PC-3 (cell line): ENCODE measurements at places on chromosomes 6 and 20. TPM values are rescaled to one million over a fixed set of nuclear protein-coding genes. Genes with fewer than 3 reads are reported as not detected.

DNA sequence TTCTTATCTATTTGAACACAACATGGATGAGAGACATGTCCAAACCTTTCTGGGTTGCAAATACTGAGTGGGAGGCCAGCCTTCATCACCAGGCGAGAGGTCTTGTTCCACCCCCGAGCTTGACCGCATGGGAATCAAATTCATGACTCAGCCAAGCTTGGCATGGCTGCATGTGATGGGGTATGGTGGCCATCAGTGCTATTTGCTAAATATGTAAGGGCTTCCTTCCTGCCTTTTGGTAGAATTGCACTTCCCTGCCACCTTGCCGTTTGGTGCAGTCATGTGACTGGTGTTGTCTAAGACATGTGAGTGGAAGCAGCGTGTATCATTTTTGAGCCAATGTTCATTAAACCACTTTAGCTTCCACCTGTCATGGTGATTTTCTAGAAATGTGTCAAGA lies 508.9 kb upstream of the SULF2 start:
- H3K4me1 ChIP-seq, result peaks cover 45% of the 10 kb centered on the region
- DNase-seq, result peak; percentile 37

DNA sequence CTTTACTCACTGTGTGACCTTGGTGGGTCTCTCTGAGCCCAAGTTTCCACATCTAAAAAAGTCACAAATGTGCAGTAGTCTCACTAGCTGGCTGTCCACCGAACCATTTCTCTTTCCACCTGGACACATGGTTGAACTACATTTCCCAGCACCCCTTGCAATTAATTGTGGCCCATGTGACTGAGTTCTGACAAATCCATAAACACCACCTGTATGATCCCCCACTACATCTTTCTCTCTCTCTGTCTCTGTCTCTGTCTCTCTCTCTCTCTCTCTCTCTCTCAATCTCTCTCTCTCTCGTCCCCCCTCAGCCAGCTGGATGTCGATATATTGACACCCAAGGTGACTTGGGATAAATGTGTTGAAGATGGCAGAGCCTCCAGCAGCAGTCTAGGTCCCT lies 42.8 kb downstream of the SNHG17 start:
- no peak overlapping the region for H3K27ac ChIP-seq
- no peak overlapping the region for H3K4me3 ChIP-seq
- H3K27me3 ChIP-seq, result no peaks in the 10 kb centered on the region
- DNase-seq, result peak; percentile 33
- no peaks in the 10 kb centered on the region for H3K36me3 ChIP-seq

GRCh38 chr6:90425161-90425641 lies 128.6 kb upstream of the BACH2 start:
- H3K27ac ChIP-seq, result no peak overlapping the region
- no peak for DNase-seq
- no peak overlapping the region for H3K4me3 ChIP-seq
- H3K36me3 ChIP-seq, result no peaks in the 10 kb centered on the region
- H3K27me3 ChIP-seq, result no peaks in the 10 kb centered on the region

GRCh38 chr6:169075211-169075914 lies 178.3 kb downstream of the THBS2 start:
- no peak overlapping the region for H3K4me3 ChIP-seq
- no peaks in the 10 kb centered on the region for H3K36me3 ChIP-seq
- no peak overlapping the region for H3K27ac ChIP-seq

Gene ARG1
- total RNA-seq, result not detected in 2 replicates

Gene MOG
- total RNA-seq, result not detected in 2 replicates

Gene LCA5
- 0.73 and 0.86 TPM in 2 replicates for total RNA-seq

Gene SLA2
- total RNA-seq, result 0.23 and 0.51 TPM in 2 replicates

GRCh38 chr6:21522143-21522747 lies 71.3 kb upstream of the SOX4 start:
- H3K4me1 ChIP-seq, result no peaks in the 10 kb centered on the region
- H3K36me3 ChIP-seq, result no peaks in the 10 kb centered on the region
- no peak overlapping the region for H3K4me3 ChIP-seq
- no peak overlapping the region for H3K27ac ChIP-seq
- no peak for DNase-seq

Gene SLC32A1
- not detected in 2 replicates for total RNA-seq

Gene CST2
- total RNA-seq, result not detected in 2 replicates

Gene NR2E1
- total RNA-seq, result 0.07 TPM in 1 of 2 replicates, not detected in the other

DNA sequence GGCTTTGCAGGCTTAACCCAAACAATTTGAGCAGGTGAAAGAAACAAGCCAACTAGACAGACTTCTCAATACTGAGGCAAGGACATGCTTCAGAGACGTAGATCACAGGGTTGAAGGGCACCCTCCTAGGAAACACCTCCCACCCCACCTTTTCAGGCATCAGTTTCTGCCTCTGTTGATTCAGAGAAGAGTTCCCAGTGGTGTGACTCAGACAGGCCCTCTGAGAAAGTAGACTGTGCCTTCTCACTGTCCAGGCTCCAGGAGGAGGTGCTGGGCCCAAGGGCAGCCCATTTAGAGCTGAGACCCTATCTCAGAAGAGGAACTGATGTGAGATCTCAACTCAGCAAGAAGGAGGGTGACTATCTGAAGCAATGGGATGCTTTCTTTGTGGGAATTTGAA lies 108.1 kb downstream of the FAM50B start:
- peak; percentile 25 for DNase-seq
- H3K4me1 ChIP-seq, result 0 out of 2 replicates have a peak, but pooled peaks cover 3% of the 10 kb centered on the region
- no peaks in the 10 kb centered on the region for H3K36me3 ChIP-seq
- no peak overlapping the region for H3K4me3 ChIP-seq
- H3K27me3 ChIP-seq, result no peaks in the 10 kb centered on the region

Gene TTK
- total RNA-seq, result 38.9 and 39.0 TPM in 2 replicates

DNA sequence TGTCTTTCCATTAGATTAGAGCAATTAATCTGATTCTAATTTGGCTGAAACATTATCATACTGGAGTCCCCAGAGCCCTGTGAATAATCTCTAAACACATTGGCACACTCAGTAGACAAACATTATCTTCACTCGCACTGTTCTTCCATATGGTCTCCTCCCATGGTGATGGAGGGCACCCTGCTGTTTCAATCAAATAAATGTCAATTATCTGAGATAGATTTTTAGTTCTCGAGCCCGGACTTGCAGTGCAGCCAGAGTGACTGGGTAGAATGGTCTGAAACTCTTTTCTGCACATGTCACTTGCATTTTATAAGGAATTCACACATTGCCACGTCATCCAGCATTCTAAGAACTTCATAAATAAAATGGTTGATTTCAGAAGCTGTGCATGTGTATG lies 90.6 kb upstream of the MAP3K7 start:
- H3K36me3 ChIP-seq, result no peaks in the 10 kb centered on the region
- H3K27me3 ChIP-seq, result peaks cover 20% of the 10 kb centered on the region
- no peak for DNase-seq
- no peak overlapping the region for H3K27ac ChIP-seq
- H3K4me3 ChIP-seq, result no peak overlapping the region
- H3K4me1 ChIP-seq, result no peaks in the 10 kb centered on the region

Gene ENTPD6
- 122 and 150 TPM in 2 replicates for total RNA-seq

Gene SNX5
- total RNA-seq, result 159 and 189 TPM in 2 replicates

GRCh38 chr6:5178806-5179205 lies 81.9 kb downstream of the LYRM4 start:
- no peaks in the 10 kb centered on the region for H3K27me3 ChIP-seq
- DNase-seq, result no peak
- peaks cover 17% of the 10 kb centered on the region for H3K4me1 ChIP-seq
- H3K27ac ChIP-seq, result no peak overlapping the region
- H3K4me3 ChIP-seq, result no peak overlapping the region

Gene GABRR1
- total RNA-seq, result not detected in 2 replicates

DNA sequence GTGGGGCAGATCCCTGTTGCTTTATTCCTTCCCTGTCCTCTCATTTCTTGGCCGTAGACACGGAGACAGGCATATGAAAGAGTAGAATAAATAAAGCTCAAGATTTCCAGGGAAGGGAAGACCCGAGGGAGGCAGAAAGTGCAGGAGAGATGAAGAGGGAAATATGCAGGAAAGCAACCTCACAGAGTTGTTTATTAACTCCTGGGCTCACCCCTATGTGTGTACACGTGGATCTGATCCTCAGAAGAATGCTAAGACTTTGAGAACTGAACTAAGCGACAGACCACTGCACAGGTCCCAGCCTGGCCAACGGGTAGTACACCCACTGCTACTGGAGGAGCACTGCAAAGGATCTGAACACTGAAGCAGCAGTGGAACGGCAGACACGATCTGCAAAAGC lies 156.2 kb downstream of the KIF16B start:
- H3K27me3 ChIP-seq, result no peaks in the 10 kb centered on the region
- peaks cover 32% of the 10 kb centered on the region for H3K4me1 ChIP-seq
- no peak for DNase-seq
- no peak overlapping the region for H3K27ac ChIP-seq
- H3K36me3 ChIP-seq, result no peaks in the 10 kb centered on the region

Gene IFT52
- total RNA-seq, result 22.9 and 23.0 TPM in 2 replicates

- H3K27me3 ChIP-seq, result no peaks in the 10 kb centered on the region
- H3K4me1 ChIP-seq, result peaks cover 14% of the 10 kb centered on the region
- no peak overlapping the region for H3K4me3 ChIP-seq
- H3K27ac ChIP-seq, result no peak overlapping the region
- H3K36me3 ChIP-seq, result no peaks in the 10 kb centered on the region
Observed at GRCh38 chr6:149452037-149452939, 32.5 kb downstream of the ZC3H12D start.

- no peaks in the 10 kb centered on the region for H3K27me3 ChIP-seq
- no peak overlapping the region for H3K4me3 ChIP-seq
- no peaks in the 10 kb centered on the region for H3K36me3 ChIP-seq
Observed at GRCh38 chr6:90266905-90267621, 29.6 kb downstream of the BACH2 start.

Gene MYL9
- total RNA-seq, result 10.8 and 12.0 TPM in 2 replicates

- H3K36me3 ChIP-seq, result no peaks in the 10 kb centered on the region
- peaks cover 14% of the 10 kb centered on the region for H3K4me1 ChIP-seq
- DNase-seq, result no peak
- H3K27ac ChIP-seq, result no peak overlapping the region
- peaks cover 6% of the 10 kb centered on the region; the same call in 1 of the 2 replicates for H3K27me3 ChIP-seq
- no peak overlapping the region for H3K4me3 ChIP-seq
Observed at GRCh38 chr20:5511930-5512329, 195.2 kb upstream of the PROKR2 start.

DNA sequence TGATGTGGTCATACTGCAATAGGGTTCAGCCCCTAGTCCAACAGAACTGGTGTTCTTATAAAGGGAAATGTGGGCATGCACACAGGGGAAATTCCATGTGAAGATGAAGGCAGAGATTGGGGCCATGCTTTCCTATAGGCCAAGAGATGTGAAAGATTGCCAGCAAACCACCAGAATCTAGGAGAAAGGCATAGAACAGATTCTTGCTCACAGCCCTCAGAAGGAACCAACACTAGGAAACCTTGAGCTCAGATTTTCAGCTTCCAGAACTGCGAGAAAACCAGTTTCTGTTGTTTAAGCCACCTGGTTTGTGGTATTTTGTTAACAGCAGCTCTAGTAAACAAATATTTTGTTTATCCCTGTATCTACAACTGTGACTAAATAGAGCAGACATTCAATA lies 197.6 kb upstream of the CITED2 start:
- H3K36me3 ChIP-seq, result no peaks in the 10 kb centered on the region
- H3K27me3 ChIP-seq, result no peaks in the 10 kb centered on the region
- no peak for DNase-seq
- H3K4me3 ChIP-seq, result no peak overlapping the region
- H3K4me1 ChIP-seq, result peaks cover 26% of the 10 kb centered on the region

Gene HLA-G
- total RNA-seq, result not detected in 2 replicates

GRCh38 chr6:56463443-56463842 lies 179.2 kb downstream of the DST start:
- no peak overlapping the region for H3K4me3 ChIP-seq
- no peak overlapping the region for H3K27ac ChIP-seq
- peaks cover 11% of the 10 kb centered on the region for H3K36me3 ChIP-seq
- DNase-seq, result no peak
- H3K4me1 ChIP-seq, result no peaks in the 10 kb centered on the region

Gene NKAIN4
- not detected in 2 replicates for total RNA-seq

DNA sequence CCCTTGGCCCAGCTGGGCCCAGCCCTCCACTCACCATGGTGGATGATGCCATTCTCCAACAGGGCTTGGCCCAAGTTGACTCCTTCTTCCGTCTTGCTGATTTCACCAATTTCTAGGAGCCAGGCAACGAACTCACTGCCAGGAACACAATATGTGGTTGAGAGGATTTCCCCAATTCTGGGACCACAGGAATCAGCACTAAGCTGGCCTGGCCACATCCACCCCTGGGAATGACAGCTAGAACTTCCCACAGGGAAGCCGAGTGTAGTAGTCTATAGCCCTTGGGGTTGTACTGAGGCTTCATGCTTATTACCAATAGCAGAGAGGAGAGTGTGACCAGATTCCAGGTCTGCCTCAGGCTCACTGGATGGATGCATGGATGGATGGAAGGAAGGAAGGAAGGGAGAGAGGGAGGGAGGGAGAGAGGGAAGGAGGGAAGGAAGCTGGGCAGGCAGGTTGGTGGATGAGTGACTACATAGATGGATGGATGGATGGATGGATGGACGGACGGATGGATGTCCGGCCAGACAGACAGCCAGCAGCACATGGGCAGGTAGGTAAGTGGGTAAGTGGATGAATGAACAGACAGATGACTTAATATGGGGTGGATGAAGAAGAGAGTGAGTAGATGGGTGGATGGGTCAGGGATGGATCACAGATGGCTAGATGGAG lies 146.5 kb downstream of the PREX1 start:
- H3K4me1 ChIP-seq, result peaks cover 5% of the 10 kb centered on the region; the same call in 1 of the 2 replicates
- H3K36me3 ChIP-seq, result no peaks in the 10 kb centered on the region
- H3K4me3 ChIP-seq, result no peak overlapping the region
- no peak overlapping the region for H3K27ac ChIP-seq
- no peak for DNase-seq

DNA sequence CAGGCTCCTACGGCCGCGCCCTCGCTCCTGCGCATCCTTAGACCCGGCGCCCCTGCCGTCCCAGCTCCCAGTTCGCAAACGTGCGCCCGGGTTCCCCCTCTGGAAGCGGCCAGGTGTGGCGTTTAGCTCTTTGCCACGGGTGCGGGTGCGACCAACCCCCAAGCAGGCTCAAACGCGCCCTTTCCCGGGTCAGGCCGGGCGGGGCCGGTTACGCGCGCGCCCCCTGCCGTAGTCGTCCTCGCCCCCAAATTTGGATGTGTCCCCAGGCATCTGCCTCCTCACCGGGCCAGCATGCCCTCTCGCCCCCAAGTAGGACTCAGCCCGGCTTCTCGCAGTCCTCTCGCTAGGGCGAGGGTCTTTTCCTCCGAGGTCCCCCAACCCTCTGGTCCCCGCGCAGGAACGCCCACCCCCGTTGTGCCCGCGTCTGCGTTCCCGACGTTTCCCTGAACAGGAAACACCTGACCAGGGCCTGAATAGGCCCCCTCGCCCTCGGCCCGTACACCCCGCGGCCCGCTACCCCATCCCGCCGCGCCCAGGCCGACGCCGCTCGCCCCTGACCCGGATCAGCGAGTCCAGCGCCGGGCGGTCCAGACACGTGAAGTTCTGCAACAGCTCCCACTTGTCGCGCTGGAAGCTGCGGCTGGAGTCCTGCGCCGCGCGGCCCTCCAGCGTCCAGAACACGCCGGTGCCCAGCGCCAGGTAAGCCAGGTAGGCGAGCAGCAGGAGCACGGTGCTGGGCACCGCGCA lies 520 bp downstream of the KCNK17 start:
- no peak overlapping the region for H3K27ac ChIP-seq
- H3K36me3 ChIP-seq, result no peaks in the 10 kb centered on the region
- H3K4me1 ChIP-seq, result no peaks in the 10 kb centered on the region
- peaks cover 37% of the 10 kb centered on the region for H3K27me3 ChIP-seq
